ENCODE measurements at places on chromosomes 2 and 18.

DNA sequence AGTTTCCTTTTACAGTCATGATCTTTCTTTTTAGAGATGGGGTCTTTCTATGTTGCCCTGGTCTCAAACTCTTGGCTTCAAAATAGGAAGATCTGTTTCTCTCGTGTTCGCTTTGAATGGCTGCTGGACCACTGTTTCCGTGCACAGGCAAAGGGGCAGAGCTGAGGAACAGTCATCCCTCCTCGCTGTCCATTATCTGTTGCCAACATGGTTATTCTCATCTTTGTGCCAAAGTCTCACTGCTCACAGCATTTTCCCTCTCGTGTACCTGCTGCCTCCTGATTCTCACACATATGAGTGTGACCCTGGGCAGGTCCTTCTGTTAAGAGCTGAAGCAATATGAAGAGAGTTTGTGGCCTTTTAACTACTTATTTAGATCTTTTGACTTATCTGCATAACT, 28.0 kb upstream of the CCNYL1 start:
- peaks cover 15% of the 10 kb centered on the region for H3K27me3 ChIP-seq
- H3K27ac ChIP-seq = no peak overlapping the region
- no peak for DNase-seq
- H3K4me1 ChIP-seq = peaks cover 13% of the 10 kb centered on the region
- H3K36me3 ChIP-seq = no peaks in the 10 kb centered on the region

DNA sequence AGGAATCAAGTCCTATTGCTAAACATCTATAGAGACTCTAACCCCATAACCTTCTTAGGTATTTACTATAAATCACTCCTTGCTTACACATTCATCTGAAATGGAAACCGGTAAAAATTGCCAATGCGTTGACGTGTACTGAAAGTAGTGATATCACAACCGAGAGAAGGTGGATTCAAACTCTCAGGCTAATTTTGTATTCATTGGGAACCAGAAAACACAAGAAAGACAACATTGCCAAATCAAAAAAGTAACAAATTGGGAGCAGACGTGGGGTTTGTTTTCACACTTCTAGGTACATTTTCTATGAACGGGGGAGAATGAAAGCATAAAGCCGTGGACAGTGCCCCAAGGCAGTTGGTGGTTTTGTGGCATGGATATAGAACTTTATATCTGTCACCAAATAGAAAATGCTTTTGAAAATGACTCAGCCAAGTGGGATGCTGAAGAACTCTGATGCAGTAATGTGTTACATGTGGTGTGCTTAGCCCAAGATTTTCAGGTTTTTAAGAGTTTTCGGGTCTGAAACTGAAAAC, 155.1 kb upstream of the RASGRP3 start:
- no peak overlapping the region for H3K4me3 ChIP-seq
- H3K4me1 ChIP-seq = peaks cover 28% of the 10 kb centered on the region
- H3K36me3 ChIP-seq = no peaks in the 10 kb centered on the region

DNA sequence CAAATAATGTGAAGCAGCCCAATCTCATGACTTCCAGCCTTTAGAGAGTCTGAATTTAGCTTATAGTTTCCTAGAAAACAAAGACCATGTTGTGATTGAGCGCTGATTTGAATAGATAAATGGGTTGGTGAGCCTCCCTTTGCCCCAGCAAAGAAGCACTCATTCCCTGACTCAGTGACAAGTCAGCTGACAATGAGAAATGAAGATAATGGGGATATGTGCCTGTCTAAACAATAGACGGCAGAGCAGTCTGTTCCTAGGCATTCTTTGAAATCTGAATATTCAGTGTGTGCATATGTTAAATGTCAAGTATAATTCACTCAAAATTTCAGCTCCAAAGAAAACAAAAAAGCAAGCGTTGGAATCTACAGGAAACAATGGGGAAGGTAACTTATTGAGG, 34.8 kb upstream of the LINC00305 start:
- H3K36me3 ChIP-seq = no peaks in the 10 kb centered on the region
- no peak for DNase-seq
- no peak overlapping the region for H3K27ac ChIP-seq
- no peak overlapping the region for H3K4me3 ChIP-seq

DNA sequence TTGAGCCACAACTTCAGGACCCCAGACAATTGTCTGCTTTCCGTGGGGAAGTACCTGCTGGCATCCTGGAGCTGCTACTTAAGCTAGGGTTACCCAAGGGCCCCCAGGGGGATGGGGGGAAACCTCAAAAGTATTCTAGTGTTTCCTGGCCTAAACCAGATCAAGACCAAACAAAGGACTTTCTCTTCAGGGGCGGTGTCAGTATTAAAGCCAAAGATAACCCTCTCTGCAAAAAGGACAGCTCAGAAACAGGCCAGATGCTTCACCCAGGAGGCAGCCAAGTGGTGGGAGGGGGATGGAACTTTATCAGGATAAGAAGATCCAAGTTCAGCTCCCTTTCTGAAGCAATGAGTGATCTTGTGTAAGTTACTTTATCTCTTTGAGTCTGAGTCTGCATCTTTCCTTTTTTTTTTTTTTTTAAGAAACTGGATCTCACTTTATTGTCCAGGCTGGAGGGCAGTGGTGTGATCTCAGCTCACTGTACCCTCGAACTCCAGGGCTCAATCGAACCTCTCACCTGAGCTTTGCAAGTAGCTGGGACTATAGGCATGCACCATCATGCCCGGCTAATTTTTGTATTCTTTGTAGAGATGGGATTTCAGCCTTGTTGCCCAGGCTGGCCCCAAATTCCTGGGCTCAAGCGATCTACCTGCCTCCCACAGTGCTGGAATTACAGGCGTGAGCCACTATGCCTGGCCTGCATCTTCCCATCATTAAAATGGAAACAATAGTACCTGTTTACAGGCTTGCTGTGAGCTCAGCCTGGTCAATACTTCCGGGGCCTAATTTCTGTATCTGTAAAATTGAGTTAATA, 151.8 kb upstream of the PTPRM start:
- H3K4me3 ChIP-seq = no peak overlapping the region
- H3K36me3 ChIP-seq = no peaks in the 10 kb centered on the region
- H3K27ac ChIP-seq = no peak overlapping the region
- DNase-seq = no peak
- H3K27me3 ChIP-seq = no peaks in the 10 kb centered on the region

DNA sequence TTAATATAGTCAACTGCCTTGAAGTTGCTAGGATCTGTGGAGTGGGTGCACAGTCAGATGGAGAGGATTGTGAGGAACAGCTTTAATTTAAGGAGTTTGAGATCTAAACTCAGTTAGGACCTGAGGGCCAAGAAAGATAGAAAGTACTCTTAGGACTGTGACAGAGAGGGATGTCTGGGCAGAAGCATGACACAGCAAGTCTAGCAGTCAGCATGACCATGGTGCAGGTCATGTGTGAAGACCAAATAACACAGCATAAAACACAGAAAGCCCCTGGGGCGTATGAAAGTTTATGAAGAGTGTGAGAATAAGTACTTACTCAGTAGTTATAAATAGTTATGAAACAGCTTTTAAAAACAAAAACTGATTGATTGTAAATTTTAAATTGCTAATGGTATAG, 107.2 kb downstream of the GALNT1 start:
- no peaks in the 10 kb centered on the region for H3K27me3 ChIP-seq
- H3K4me1 ChIP-seq = no peaks in the 10 kb centered on the region
- peaks cover 10% of the 10 kb centered on the region for H3K36me3 ChIP-seq
- H3K27ac ChIP-seq = no peak overlapping the region
- no peak for DNase-seq

DNA sequence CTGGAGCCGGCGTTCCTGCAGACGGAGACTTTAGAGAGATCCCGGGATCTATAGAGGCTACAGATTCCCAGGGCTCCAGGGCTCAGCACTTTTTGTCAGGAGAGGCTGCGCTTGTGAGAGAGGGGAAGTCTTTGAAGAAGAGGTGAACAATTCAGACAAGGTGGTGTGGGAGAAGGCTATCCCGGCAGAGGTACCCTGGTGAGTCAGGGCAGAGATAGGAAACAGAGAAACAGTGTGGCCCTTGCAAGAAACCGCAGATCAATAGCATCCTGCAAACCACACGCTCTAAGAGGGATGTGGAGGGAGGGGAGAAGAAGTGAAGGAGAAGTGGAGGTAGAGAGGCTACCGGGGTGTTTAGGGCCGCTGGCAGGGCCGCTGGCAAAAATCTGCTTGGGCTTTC, 160.5 kb upstream of the APCDD1 start:
- no peaks in the 10 kb centered on the region for H3K4me1 ChIP-seq
- no peak for DNase-seq
- H3K4me3 ChIP-seq = no peak overlapping the region
- no peaks in the 10 kb centered on the region for H3K36me3 ChIP-seq
- H3K27me3 ChIP-seq = peaks cover 1% of the 10 kb centered on the region

- no peak overlapping the region for H3K27ac ChIP-seq
- DNase-seq = no peak
- H3K27me3 ChIP-seq = peaks cover 5% of the 10 kb centered on the region
- H3K36me3 ChIP-seq = peaks cover 5% of the 10 kb centered on the region
- no peak overlapping the region for H3K4me3 ChIP-seq
- no peaks in the 10 kb centered on the region for H3K4me1 ChIP-seq
Measured at GRCh38 chr2:44768438-44769236, 172.9 kb upstream of the SIX3 start.

DNA sequence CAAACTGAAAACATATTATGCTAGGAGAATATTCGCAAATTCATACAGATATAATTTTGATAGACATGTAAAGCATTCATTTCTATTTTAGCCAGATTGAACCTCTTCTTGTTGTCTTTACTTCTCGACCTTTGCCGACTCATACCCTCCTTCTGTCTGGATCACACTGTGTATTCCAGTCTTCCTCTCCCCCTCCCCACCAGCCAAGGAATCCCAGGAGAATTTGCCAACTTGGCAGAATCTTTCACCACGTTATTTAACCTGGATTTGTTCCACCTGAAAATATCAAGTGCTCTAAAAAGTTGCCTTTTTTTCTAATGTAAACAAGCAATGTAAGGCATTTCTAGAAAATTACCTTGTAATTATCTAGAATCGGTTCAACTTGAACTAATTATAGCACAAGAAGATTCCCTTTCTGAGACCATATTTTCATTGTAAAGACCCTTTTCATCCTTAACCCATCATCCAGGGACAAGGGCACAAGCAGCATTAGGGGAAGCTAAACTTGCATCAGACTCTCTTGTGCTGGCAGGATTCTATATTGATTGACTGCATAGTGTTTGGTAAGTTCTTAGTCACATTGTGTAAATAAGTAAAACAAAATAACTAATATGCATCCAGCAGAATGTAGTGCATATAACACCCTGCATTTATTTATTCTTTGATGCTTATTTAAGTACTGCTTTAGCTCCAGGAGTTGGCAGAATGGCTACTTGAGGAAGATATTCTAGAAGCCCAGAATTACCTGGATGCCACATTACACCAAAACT, 1328.7 kb upstream of the NXPH2 start:
- no peak for DNase-seq
- no peaks in the 10 kb centered on the region for H3K27me3 ChIP-seq

DNA sequence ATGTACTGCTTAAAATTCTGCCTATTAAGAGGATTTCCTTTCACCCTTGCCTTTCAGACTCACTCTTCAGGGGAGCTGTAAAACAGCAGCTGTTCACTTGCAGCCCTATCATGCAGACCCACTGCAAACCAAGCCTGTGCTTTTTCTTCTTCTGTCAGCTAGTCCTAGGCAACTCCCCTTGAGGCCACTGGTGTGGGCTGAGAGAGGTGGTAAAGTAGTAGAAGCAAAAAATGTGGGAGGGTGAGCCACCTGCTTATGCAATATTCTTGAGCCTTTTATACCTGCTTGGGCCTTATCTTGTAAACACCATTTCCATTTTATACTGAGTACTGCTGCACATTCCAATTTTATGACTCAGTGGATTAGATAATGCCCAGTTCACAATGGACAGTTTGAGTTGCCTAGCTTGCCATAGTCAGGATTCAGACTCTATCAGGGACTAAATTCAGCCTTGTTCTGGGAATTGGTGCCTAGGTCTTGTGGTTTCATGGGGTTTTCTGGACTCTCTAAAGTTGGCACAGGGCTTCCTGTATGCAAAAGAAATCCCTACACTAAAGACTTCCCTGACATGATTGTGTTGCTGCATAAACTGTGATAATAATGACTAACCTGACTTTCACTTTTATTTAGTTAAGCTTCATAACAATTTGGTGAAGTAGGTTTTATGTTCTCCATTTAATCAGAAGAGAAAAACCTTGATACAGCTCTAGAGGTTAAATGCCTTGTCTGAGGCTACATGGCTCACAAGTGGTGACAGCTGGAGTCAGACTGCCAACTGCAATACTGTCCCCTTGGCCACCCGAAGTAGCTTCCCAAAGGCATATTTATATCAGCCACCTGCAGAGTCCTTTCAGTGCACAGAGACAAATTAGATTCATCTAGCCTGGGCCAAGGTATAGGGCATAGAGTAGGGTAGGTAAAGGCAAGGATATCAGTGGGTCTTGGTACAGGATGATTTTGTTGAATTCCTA, 47.4 kb upstream of the KDM3A start:
- H3K4me3 ChIP-seq = no peak overlapping the region
- H3K4me1 ChIP-seq = peaks cover 11% of the 10 kb centered on the region
- H3K27me3 ChIP-seq = peaks cover 5% of the 10 kb centered on the region
- no peak for DNase-seq
- peaks cover 5% of the 10 kb centered on the region for H3K36me3 ChIP-seq

GRCh38 chr2:230885463-230886130, 20.9 kb downstream of the ITM2C start:
- peaks cover 3% of the 10 kb centered on the region for H3K27me3 ChIP-seq
- no peaks in the 10 kb centered on the region for H3K36me3 ChIP-seq
- H3K4me3 ChIP-seq = no peak overlapping the region
- peaks cover 11% of the 10 kb centered on the region for H3K4me1 ChIP-seq
- H3K27ac ChIP-seq = no peak overlapping the region

DNA sequence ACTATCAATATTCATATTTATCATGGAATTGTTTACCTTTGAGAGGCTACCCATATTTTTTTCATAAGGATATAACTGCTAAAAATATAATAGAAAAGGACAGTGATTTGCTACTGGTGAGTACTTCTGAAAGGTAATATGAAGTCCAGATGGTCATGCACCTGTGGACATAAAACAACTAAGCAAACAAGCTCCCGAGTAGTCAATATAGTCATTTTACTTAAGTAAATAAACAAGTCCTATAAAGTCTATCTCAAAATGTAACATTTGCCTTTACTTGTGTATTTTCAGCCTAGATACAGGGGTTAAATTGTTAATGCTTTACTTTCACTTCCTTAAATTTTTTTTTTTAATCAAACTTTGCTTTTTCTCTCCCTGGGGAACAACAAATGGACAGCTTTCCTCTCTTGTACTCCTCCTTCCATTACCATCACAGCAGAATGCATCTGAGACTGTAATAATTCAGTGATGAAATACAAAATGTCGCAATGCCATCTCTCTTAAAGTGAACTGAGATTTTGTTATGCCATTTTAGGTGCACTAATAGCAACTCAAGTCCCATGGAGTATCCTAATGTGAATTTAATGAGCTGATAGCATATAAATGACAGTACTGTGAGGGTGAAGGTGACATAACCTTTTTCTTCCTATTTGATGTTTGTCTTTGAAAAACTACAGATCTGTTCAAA, 1325.4 kb upstream of the ZEB2 start:
- no peak overlapping the region for H3K4me3 ChIP-seq
- no peaks in the 10 kb centered on the region for H3K4me1 ChIP-seq
- H3K27me3 ChIP-seq = no peaks in the 10 kb centered on the region
- H3K27ac ChIP-seq = no peak overlapping the region
- no peak for DNase-seq
- H3K36me3 ChIP-seq = no peaks in the 10 kb centered on the region
